ENCODE measurements at places on chromosomes 6 and 20.

- DNase-seq = no peak
Measured at GRCh38 chr20:36309643-36310042, 3.5 kb downstream of the DLGAP4 start.

GRCh38 chr6:149140910-149141290 is 176.6 kb upstream of the TAB2 start:
- DNase-seq = no peak

DNA sequence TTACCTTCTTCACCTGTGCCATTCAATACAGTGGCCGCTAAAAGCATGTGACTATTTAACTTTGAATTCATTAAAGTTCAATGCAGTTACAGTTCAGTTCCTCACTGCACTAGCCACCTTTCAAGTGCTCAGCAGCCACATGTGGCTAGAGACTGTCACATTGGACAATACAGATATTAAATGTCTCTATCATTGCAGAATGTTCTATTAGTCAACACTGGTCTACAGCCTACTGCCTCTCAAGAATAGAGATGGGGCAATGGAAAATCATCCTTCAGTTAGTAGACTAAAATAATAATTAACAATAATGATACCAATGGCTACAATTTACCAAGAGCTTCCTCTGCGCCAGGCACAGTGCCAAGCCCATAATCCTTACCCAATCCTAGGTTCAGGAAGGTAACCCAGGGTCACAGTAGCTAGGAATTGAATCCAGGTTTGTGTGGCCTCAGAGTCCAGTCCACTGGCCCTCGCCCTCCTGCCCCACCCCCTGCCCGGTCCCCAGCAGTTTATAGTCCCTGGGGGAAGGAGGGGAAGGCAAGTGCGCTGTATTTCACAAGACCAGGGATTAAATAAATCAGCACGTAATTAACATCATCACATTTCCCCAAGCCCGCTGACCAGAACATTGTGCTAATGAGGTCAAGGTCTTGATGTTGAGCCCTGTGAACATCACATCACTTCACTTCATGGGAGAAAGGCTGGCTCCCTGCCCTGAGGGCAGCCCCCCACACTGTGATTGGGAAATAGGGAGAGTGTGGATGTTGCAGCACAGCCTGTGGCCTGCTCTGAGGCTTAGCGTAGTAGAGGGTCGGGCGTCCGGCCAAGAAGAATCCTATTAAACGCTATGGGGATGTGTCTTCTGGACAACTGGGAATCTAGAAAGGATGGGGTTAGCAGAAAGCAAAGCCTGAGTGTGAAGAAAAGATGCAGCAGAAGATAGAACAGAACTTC is 147.2 kb downstream of the VEGFA start:
- no peak for DNase-seq

GRCh38 chr6:93453956-93454355 is 34.6 kb upstream of the EPHA7 start:
- DNase-seq = no peak

- DNase-seq = no peak
Measured at GRCh38 chr6:154996841-154997311, 1.8 kb downstream of the TIAM2 start.

GRCh38 chr6:136771306-136771705 is 21.0 kb downstream of the MAP3K5 start:
- no peak for DNase-seq

DNA sequence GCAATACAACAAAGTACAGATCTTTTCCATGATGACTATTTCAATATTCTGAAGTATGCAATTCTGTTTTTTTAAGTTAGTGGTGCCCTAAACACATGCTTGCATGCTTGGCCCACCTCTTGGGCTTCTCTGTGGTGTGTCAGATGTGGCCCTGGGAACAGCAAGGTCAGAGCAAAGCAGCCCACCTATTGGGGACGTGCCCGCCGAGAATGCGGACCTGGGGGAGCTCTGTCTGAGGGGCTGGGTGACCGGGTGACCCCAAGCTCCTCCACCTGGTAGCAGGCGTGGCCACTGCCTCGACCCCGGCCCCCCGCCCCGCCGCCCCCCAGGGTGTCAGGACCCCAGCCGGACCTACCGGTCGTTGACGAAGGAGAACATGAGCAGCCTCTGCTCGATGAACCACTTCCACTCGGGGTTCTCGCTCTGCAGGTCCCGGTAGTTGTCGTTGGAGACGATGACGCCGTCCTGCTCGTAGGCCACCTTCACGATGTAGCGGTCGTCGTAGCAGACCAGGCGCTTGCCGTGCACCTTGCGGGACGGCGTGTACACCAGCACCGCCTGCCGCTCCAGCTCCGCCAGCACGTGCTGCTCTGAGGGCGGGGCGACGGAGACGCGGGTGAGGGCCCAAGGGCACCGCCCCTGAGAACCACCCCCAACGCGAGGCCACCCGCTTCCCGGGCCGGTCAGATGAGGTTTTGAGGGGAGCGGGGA is 28.3 kb downstream of the ZC3H12D start:
- DNase-seq = no peak

- DNase-seq = no peak
Measured at GRCh38 chr20:8132484-8133309, 631 bp downstream of the PLCB1 start.

DNA sequence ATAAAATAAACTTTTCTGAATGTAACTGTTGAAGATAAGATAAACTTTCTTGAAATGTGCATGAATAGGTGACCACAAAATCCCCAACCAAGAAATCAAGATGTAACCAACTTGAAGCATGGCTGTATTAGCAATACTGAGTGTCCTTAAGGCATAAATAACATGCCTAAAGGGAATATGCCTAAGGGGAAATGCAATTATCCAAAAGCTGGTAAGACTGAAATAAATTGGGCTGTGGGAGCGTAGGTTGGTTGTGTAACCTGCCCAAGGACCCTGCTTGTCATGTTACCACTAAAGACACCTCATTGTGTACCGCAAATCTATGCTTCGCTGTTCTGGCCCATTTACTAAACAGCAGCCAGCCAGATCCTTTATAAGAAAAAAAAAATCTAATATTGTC is 200.8 kb upstream of the PDE10A start:
- DNase-seq = no peak

- DNase-seq = no peak
Measured at GRCh38 chr6:33731751-33732282, 14.9 kb downstream of the IP6K3 start.

GRCh38 chr6:15501826-15502445 is 160.9 kb downstream of the DTNBP1 start:
- no peak for DNase-seq

- no peak for DNase-seq
Measured at GRCh38 chr20:14830466-14830865, 493.1 kb upstream of the FLRT3 start.

DNA sequence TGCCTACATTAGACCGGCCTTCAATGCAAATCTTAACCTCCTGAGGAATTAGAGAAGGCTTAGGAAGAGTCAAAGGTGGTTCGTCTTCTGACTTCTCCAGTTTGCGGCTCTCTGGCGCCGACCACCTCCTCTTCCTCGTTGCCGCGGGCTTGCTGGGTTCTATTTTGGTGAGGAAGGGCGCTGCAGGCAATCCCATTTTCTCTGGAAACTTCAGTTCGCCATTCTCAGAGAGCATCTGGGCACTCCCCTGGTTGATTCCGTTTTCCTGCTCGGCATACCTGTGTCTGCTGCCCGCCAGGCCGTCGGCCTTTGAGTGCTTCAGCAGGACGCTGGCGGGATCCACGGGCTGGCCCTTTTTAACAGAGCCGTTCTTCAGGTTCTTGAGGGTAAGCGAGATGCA is 67.9 kb downstream of the GMPR start:
- no peak for DNase-seq

DNA sequence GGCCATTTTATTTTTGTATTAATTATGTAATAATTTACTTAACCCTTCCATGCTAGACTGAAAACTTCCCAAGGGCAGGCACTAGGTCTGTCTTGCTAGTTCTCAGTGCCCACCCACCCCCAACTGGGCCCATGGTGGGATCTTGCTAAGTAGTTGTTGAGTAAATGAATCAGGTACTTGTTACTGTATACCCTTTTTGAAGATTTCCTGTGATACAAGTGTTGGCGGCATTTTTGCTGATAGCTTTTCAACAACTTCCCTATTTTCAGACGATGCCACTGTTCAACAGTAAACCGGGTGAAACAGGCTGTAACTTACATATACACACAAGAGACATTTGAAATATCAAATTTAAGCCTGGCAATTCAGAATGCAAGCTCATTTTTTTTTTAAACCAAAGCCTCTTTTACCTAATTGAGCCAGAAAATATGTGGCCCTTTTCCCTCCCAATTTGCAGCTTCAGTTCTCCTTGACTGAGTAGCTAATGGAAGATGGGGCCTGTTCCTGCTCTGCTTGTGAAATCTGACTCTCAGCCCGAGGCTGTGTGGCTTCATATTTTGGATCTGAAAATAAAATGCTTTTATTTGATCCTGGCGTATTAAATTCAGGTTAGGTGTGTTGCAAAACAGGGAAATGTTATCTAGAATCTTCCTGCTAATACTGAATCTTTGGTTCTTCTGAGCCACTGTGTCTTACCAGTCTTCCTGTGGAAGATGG is 288.3 kb downstream of the NRN1 start:
- no peak for DNase-seq

- no peak for DNase-seq
Measured at GRCh38 chr20:13809373-13809772, 24.5 kb downstream of the NDUFAF5 start.

DNA sequence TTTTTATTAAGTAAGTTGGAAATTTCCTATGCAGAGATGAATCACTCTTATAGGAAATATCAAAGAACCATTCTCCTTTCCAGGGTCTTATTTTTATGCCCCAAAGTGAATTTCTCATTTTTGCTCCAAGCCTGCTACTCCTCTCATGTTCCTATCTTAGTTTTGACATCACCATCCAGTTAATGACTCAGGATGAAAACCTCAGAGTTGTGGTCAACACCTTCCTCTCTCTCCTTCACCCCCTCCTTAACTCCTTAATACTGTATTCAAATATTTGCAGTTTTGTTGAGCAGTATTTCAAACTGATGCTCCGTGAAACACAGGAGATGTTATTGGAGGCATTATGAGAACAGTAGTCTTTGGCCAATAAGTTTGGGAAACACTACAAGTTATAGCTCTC is 64.1 kb downstream of the NRN1 start:
- no peak for DNase-seq

- no peak for DNase-seq
Measured at GRCh38 chr20:1105599-1106194, 12.7 kb upstream of the PSMF1 start.

DNA sequence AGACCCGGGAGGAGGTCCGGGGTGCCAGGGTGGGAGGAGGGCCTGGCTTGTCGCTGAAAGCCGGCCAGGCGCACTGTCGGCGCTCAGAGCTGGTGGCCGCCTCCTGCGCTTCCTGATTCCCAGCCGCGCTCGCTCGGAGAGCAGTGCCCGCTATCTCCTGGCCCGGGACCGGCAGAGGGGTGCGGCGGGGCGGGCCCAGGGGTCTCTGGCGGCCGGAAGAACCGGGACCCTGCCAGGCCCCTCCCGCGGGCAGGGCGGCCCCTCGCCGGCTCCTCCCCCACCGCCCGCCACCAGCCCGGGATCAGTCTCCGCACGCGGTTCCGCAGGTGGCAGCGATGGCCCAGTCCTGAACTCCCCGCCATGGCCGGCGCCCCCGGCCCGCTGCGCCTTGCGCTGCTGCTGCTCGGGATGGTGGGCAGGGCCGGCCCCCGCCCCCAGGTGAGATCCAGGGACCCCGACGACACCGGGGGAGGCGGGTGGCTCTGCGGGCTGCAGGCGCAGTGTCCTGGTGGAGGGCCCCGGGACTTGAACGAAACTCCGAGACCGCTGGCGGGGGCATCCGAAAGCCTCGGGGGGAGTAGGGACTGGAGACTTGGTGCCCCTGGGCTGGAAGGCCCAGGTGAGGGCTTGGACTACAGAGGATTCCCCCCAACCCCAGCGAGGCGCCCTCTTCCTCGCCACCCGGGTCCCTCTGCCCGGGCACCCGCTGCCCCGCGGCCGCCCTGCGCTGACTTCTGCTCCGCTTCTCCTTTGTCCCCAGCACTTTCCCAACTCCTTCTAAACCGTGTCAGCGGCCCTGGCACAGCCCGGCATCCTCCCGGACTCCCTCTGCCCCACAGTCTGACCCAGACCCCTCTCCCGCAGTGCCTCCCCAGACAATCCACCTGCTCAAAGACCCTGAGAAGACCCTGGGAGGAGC is at the start of gene GLP1R:
GLP1R (plus strand) TSS at position 301 of the 919 bp plus-strand sequence; CDS start at position 361, 60 bp downstream.
- no peak for DNase-seq

DNA sequence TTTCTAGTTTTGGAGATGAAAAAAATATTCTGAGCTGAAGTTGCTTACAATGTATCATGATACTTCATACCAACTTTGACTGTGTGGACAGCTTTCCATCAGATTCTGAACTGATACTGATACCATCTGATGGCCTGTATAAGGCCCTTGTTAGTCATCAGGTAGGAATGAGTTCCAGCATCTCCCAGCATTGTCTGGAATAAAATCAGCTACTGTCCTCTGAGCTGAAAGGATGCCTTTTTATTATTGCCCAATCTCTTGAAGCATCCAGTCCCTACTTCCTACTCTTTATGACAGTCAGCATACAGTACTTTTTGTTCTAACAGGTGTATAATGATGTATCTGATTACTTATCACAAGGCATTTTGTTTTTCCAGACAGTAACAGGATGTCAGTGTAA is 70.6 kb upstream of the EYA4 start:
- DNase-seq = no peak

- no peak for DNase-seq
Measured at GRCh38 chr6:114364301-114364700, 21.5 kb upstream of the HS3ST5 start.

DNA sequence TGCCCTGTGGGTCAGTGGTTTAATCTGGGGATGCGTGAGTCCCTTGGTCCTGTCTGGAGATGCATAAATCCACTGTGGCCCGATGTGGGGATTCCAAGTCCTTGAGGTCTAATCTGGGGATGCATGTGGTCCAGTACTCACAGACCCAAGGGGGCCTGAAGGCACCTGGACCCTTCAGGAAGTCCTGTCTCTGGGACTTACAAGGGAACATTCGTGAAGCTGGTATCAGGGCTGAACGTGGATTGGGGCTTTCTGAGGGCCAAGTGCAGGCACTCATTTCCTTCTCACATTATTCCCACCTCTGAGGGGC is 25.2 kb upstream of the GTSF1L start:
- DNase-seq = no peak

- no peak for DNase-seq
Measured at GRCh38 chr6:128305228-128305627, 215.2 kb downstream of the PTPRK start.

- no peak for DNase-seq
Measured at GRCh38 chr6:13452346-13453117, 34.9 kb downstream of the GFOD1 start.

DNA sequence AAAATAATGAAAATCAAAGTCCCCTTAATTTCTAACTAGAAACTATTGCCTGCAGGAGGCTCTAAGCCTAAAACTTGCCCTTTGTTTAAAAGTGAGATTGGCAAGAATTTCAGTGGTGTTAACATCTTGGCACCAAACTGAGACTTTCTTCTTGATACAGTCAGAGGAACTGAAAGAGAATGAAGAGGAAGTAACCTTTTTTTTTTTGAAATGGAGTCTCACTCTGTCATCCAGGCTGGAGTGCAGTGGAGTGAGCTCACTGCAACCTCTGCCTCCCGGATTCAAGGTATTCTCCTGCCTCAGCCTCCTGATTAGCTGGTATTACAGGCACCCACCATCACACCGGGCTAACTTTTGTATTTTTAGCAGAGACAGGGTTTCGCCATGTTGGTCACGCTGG is 3.6 kb downstream of the DOP1A start:
- DNase-seq = no peak

Measured in SW 1271 (cell line).